ENCODE measurements at places on chromosomes 13 and 19. TPM values are rescaled to one million over a fixed set of nuclear protein-coding genes. Genes with fewer than 3 reads are reported as not detected.

DNA sequence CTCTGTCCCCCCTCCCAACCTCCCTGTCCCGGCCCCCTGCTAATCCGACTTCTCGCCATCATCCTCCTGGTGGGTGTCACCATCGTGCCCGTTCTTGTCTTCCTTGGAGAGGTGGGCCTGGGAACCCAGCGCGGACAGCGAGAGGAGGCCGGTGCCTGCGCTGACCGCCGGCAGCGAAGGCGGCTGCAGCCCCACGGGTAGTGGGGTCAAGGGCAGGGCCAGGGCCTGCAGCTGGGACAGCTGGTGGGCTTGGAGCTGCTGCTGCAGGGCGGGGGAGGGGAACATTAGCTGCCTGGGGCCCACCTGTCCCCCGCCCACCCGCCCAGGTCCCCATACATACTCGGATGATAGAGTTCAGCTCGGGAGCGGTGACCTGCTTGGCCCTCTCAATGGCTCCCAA, 8.5 kb downstream of the TLE5 start:
- no peak for DNase-seq

ZNF865 gene
- total RNA-seq = 13.6 TPM

HRC gene
- 948 TPM for total RNA-seq

DCT gene
- total RNA-seq = 0.28 TPM

PRTN3 gene
- total RNA-seq = not detected

Data from heart right ventricle (tissue), 16 donors.